ENCODE measurements at places on chromosomes 5 and 9. TPM values are rescaled to one million over a fixed set of nuclear protein-coding genes. Genes with fewer than 3 reads are reported as not detected.

The ELOVL7 gene
- 0.97 TPM for total RNA-seq

DNA sequence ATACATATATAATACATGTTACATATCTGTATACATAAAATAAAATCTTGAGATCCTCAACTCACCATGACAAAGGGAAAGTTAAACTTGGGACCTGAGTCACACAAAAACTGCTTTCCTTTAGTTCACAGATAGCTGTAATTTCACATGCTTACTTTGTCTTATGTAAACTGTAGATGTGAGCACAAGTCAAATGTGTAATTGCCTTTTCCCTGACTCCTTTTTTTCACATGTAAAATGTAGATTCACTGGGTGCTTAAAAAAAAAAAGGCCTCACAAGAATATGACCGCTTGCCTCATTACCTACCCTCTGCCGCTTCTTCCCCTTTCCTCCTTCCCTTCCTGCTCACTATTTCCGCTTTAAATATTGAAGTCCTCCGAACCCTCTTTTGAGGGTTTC, 21.9 kb upstream of the FAM169A start:
- no peak for DNase-seq

DNA sequence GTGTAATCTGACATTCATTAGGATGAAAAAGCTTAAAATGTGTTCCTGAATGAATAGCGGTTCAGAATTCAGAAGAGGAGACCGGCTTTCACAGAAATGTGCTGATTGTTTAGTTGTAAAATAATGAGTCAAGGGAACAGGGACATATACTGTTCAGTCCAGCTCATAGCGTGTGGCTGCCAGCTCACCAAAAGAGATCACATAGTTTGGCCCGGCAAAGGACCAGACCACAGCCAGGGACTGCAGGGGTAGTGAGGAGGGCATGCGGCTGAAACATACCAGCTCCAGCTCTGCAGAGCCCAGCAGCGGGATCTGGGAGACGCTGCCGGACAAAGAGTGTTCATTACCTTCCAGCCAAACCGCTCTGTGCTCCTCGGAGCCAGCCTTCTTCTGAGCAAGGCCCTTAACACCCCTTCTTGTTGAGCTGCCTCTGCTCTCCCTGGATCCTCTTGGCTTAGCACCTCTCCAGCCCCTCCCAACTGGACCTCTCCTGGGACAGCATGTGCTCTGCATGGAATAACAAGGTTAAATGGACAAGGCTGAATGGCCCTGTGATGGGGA, 116.8 kb upstream of the CNTLN start:
- DNase-seq, result no peak

GRCh38 chr5:21164425-21164824, 1176.4 kb upstream of the CDH18 start:
- DNase-seq, result no peak

DNA sequence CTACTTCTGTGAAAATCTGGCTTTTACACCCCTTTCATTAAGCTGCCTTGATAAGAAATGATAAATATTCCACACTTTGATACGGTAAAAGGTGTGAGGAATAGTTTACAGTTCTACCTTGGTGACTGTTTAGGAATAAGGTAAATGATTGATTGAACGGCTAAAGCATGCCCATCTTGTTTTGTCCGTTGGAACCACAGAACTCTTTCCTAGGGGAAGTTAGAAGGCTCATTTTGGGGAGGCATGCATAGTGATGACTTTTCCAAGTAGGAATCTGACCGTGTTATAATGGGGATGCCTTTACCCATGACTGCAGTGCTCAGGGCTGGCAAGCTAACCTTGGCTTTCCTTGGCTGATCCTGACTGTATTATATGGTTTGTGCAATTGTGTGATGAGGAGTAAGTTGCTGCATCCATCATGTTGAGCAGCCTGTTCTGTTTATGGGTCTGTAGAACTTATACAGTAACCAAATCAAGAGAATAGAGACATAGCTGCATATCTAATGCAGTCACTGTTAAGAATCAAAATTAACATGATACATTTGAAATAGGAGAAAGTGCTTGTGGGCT, 24.5 kb downstream of the PCSK5 start:
- no peak for DNase-seq

The TMEM174 gene
- total RNA-seq, result not detected

- no peak for DNase-seq
Measured at GRCh38 chr9:76502746-76503145, 43.8 kb downstream of the GCNT1 start.

- DNase-seq, result no peak
Measured at GRCh38 chr9:75866273-75866871, 24.1 kb upstream of the PCSK5 start.

DNA sequence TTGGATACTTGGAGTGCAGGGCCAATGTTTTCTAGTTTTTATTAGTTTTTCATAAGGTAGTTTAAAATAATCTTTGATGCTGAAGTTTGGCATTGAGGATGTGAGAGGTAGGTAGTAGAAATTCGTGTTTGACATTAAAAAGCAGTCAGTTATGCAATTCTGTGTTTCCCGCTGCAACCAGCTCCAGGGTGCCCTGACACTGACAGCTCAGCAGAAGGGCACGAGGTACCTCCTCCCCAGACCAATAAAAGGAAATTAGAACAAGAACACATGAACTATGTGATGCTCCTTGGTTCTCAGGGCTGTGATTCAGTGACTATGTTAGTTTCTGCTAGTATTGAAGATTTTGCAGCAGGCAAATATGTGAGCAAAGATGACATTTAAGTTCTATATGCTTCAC, 40.2 kb downstream of the NSUN2 start:
- no peak for DNase-seq

DNA sequence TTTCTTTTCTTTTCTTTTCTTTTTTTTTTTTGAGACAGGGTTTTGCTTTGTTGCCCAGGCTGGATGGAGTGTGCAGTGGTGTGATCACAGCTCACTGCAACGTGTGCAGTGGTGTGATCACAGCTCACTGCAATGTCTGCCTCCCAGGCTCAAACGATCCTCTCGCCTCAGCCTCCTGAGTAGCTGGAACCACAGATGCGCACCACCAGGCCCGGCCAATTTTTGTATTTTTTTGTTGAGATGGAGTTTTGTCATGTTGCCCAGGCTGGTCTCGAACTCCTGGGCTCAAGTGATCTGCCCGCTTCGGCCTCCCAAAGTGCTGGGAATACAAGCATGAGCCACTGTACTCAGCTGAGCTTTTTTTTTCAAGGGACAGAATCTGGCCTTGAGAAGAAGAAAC, 36.8 kb upstream of the TJP2 start:
- DNase-seq, result no peak

DNA sequence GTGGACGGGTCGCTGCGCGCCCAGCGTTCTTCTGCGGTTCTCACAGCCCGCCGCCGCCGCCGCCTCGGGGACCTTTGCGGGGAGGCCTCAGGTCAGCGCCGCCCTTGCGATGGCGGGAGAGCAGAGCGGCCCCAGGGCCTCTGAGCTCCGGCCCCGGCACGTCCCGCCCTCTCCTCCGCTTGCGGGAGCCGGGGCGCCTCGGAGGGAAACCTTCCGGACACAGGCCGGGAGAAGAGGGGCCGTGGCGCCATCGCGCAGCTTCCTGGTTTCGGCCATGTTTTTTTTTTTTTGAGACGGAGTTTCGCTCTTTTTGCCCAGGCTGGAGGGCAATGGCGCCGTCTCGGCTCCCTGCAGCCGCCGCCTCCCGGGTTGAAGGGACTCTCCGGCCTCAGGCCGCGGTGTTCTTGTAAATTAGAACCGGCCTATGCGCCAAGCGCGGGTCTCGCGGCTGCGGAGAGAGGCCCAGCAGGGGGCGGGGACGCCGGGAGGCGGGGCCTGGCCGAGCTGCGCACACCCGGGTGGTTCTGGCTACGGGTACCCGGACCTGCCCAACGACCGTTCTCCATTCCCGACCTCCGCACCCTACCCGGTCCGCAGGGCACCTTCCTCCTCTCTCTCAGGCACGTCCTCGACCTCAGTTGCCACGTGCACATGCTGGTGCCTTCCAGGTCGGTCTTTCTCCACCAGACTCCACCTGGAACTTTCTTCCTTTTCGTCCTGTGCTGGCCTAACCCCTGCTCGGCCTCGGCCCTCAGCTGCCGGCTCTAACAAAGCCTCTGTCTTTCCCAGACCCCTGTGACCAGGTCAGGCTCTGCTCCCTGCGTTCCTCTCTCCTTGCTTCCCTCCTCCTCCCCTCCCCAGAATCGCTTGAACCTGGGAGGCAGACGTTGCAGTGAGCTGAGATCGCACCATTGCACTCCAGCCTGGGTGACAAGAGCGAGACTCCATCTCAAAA, 28.8 kb upstream of the MGAT1 start:
- DNase-seq, result peak; percentile 97

DNA sequence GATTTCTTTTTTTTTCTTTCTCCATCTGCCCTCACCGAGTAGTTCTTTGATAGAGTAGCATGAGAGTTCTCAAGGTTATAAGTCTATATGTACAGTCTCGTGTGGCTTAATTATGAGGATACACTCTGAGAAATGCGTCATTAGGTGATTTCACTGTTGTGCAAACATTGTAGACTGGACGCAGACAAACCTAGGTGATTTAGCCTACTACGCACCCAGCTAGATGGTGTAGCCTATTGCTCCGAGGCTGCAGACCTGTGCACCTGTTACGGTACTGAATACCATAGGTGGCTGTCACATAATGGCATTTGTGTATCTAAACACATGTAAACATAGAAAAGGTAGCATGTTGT, 26.9 kb upstream of the CORO2A start:
- DNase-seq, result no peak

The CREB3 gene
- 25.0 TPM for total RNA-seq

The UNC5A gene
- 0.05 TPM for total RNA-seq

- DNase-seq, result no peak
Measured at GRCh38 chr5:135851915-135852845, 17.7 kb downstream of the SLC25A48 start.

DNA sequence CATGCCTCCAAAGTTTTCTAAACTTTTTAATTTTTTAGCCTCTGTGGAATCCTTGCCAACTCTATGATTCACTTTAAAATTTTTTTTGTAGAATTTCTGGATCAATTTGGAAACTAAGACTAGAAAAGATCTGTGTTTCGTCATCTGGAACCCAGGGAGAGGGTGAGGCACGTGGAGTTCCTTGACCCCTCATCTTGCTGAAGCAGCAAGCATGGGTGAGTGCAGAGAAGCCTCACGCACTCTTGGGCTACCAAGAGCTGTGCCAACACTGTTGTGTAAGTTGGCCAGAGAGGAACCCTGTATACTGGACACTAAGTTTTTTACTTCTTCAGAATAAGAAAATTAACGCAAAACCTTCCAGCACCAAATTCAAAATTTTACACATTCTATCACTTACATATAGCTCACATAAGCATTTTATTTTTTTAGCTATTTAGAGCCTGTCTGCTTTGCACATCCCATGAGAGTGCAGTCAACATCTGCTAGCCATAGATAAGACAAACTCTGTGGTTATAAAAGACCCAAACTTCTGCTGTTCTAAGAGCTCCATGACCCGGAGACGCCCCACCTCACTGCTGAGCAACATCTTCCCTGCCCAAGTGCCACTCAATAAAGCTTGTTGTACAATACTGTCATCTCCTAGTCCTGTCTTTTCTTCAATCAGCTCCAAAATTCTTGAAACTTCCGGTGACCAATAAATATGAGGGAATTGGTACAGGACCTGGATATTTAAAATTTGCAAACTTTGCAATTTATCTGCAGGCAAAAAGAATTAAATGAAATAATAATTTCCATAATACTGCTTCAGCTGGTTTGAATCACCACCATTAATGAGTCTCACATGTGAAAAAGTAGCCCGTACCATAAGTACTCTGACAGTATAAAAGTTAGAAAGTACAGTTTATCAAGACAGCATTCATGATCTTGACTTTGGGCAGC, 69.7 kb upstream of the ADCY2 start:
- no peak for DNase-seq

GRCh38 chr5:20528471-20528870, 540.5 kb upstream of the CDH18 start:
- no peak for DNase-seq

The C9orf43 gene
- total RNA-seq, result 0.16 TPM

- DNase-seq, result no peak
Measured at GRCh38 chr5:136686192-136686872, 321.0 kb upstream of the TRPC7 start.

DNA sequence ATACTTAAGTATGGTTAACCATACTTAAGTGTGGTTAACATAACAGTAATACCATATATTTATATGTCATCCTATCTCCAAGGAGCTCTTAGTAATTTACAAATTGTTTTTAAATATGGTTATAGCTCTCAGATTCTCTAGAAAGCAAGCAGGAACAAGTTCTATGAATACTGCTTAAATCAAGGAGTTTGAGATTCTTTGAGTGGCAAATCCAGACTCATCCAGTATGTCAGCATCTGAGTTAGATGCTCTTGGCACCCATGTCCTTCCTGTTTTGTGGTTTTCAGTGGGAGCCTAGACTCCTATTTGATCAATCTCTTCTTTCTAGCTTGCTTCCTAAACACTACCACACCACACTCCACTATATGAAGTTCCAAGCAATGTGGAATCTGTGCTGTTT, 114.7 kb upstream of the GDNF start:
- no peak for DNase-seq

- no peak for DNase-seq
Measured at GRCh38 chr9:91148306-91148705, 213.4 kb downstream of the AUH start.

DNA sequence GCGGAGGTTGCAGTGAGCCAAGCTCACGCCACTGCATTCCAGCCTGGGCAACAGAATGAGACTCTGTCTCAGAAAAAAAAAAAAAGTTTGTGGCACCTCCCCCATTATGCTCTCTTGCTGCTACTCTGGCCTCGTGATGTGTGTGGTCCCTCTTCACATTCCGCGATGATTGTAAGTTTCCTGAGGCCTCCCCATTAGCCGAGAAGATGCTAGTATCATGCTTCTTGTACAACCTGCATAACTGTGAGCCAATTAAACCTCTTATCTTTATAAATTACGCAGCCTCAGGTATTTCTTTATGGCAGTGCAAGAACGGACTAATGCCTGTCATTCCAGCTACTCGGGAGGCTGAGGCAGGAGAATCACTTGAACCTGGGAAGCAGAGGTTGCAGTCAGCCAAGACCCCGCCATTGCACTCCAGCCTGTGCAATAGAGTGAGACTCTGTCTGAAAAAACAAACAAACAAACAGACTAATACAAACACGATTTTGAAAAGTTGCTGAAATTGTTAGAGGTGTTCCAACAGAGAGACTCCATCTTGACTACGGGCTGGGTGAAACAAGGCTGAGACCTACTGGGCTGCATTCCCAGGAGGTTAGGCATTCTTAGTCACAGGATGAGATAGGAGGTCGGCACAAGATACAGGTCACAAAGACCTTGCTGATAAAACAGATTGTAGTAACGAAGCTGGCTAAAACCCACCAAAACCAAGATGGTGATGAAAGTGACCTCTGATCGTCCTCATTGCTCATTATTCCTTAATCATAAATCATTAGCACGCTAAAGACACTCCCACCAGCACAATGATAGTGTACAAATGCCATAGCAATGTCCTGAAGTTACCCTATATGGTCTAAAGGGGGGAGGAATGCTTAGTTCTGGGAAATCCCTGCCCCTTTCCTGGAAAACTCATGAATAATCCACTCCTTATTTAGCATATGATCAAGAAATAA, 8.3 kb upstream of the AFF4 start:
- DNase-seq, result no peak

DNA sequence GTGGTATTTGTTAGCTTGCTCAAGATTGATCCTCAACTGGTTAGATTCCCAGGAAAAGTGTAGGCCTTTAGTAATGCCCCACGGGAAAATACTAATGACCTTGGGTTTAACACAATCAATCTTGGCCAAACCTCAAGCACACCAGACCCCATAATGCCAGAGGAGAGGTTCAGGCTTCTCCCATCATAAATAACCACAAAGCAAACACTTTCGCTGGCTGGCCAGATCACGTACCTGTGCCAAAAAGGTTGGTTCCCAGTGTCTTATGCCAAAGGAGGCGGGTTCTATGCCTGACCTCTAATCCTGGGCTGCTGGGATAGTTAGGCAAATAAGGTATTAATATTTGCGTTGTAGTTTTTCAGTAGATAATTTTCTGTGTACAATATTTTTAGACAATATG, 379.2 kb upstream of the CDH18 start:
- no peak for DNase-seq
